CD4-positive, alpha-beta T cell treated with Interleukin-4 for 1 hour (primary cell): ENCODE measurements at places on chromosomes 3 and 15.

- no peak for DNase-seq
These were observed 146.9 kb upstream of the GADL1 start for GRCh38 chr3:31041161-31041978.

DNA sequence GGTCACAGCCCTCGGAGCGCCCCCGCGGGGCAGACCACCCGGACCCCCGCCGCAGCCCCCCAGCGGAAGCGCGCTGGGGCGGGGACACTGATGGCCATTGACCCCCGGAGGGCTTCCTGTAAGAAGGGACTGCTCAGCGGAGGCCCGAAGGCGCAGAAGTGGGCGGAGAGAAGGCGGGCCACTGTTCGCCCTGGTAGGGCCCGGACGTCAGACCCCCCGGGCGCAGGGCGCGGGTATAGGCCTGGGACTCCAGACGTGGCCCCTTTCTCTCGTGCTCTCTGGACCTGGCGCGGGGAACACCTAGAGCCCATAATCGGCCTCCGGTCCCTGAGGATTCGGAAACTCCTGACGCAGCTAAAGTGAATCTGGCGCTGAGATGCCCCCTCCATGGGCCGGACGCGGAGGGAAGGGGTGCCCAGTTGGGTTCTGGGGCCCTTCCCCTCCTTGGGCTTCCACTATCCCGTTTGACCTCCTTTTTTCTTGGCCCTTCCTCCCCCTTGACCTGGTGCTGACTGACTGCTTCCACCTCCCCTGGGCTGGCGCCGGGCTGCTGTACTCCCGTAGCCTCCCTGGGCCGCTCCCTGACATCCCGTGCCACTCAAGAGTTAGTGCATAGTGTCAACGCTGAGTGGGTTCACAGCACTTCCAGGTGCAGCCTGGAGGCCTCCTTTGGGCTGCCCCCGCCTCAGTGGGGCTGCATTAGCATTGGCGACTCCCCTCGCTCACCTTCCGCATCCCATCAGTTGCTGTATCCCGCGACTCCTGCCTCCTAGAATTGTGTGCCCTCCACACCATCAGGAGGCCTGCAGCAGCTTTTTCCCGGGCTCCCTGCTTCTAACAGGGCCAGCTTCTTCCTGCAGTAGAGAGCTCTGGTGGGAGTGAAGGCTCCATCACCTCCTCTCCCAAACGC, 694 bp downstream of the ABTB1 start:
- peak; percentile 52 for DNase-seq

- DNase-seq: peak; percentile 24
These were observed 29.0 kb downstream of the ADIPOQ start for GRCh38 chr3:186871403-186871924.

- no peak for DNase-seq
These were observed 421.0 kb upstream of the ZNF717 start for GRCh38 chr3:76206346-76206745.

DNA sequence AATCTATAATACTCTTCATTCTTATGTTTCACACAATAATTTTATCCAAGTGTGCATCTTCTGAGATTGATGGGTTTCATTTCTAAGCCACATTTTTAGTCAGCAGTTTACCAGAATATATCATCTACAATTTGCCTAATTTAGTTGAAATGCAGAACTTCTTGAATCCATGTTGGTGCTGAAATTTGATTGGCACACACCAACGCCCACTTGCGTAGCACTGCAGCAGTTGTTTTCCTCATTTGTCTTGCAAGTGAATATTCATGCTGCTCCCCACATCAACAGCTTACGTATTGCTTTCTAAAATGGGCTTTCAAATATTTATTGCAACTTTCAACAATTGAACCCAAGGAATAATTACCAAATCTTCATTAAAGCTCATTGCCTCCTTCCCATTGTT, 87.8 kb upstream of the CTDSPL start:
- no peak for DNase-seq

DNA sequence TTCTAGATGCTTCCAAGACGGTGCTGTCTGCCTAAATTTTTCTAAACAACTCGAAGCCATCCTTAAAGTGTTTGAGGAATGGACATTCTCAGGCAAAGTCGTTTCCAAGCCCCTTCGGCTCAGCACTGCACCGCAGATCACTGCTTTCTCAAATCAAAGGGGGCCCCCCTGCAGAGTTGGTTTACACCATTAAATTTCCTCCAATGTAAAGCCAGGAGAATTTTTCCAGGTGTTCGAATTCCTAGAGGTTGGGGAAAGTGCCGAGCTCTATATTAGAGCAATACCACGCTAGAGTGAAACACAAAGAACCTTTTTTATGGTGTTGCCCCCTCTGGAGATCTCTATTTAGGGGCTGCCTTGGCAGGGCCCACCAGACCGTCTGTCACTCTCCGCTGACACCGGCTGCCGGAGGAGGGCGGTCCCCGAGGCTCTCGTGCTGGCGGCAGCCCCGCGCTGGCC, 277.9 kb upstream of the NR2F2 start:
- DNase-seq: no peak
